ENCODE measurements at places on chromosomes 11 and 22.

DNA sequence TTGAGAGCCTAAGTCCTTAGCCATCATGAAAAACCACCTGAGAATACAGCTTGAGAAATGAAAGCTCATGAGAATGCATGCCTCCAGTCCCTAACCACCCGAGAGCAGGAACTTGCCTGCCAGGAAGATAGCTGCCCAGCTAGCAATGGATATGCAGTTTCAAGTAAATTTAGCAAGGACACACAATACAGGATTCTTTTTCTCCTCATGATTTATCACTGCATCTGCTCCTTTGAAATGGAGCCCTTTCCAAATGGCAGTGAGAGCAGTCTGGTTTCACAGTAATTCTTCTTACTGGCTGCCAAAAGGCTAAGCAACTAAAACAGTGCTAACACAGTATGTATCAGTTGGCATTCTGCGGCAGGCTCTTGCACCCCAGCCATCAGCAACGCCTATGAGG, 109.9 kb downstream of the MICAL3 start:
- no peak overlapping the region for H3K4me3 ChIP-seq
- no peaks in the 10 kb centered on the region for H3K27me3 ChIP-seq

- H3K36me3 ChIP-seq, result peaks cover 42% of the 10 kb centered on the region
- peak; percentile 65 for DNase-seq
- H3K27ac ChIP-seq, result peak overlapping the region; percentile 87
- peaks cover 89% of the 10 kb centered on the region for H3K4me1 ChIP-seq
These were observed 16.2 kb upstream of the CASTOR1 start for GRCh38 chr22:30305519-30305905.

GRCh38 chr11:34049028-34049427, 2.5 kb upstream of the CAPRIN1 start:
- peaks cover 8% of the 10 kb centered on the region for H3K27me3 ChIP-seq
- no peak overlapping the region for H3K4me3 ChIP-seq
- no peak for DNase-seq
- peaks cover 13% of the 10 kb centered on the region for H3K36me3 ChIP-seq
- peaks cover 17% of the 10 kb centered on the region for H3K4me1 ChIP-seq

GRCh38 chr22:29713156-29713727, 6.6 kb upstream of the CABP7 start:
- H3K36me3 ChIP-seq, result no peaks in the 10 kb centered on the region
- DNase-seq, result no peak
- H3K4me3 ChIP-seq, result no peak overlapping the region
- H3K4me1 ChIP-seq, result no peaks in the 10 kb centered on the region

- H3K36me3 ChIP-seq, result peaks cover 41% of the 10 kb centered on the region
- DNase-seq, result no peak
- H3K27me3 ChIP-seq, result no peaks in the 10 kb centered on the region
- no peak overlapping the region for H3K27ac ChIP-seq
- no peak overlapping the region for H3K4me3 ChIP-seq
These were observed 8.4 kb downstream of the EMSY start for GRCh38 chr11:76453248-76453647.

- H3K27ac ChIP-seq, result no peak overlapping the region
- peaks cover 7% of the 10 kb centered on the region for H3K27me3 ChIP-seq
- no peaks in the 10 kb centered on the region for H3K4me1 ChIP-seq
- H3K4me3 ChIP-seq, result no peak overlapping the region
- peaks cover 28% of the 10 kb centered on the region for H3K36me3 ChIP-seq
These were observed 72.1 kb downstream of the ZC3H12C start for GRCh38 chr11:110165039-110165925.

- no peak overlapping the region for H3K27ac ChIP-seq
These were observed 55.8 kb upstream of the PAK1 start for GRCh38 chr11:77529685-77530084.

DNA sequence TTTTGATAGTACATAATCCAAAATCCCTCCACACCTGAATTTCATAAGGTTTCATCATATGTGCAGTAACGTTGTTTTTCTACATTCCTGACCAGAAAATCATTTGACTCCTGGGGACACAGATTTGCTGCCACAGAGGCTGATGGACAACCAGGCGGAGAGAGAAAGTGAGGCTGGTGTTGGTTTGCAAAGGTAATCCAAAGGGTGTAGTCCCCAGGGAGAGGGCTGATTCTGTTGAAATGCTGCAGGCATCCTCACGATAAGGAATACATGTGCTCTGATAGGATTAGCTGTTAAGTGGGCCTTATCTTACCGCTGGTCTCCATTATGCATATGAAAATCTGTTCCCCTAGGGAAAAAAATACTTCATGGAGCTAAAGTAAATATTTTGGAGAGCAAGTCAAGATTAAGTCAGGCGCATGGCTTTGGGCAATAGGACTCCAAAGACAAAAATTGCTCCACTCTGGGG, 8.1 kb downstream of the APOL6 start:
- peaks cover 95% of the 10 kb centered on the region for H3K36me3 ChIP-seq
- no peak overlapping the region for H3K4me3 ChIP-seq
- H3K4me1 ChIP-seq, result peaks cover 37% of the 10 kb centered on the region

- no peak overlapping the region for H3K4me3 ChIP-seq
- peaks cover 4% of the 10 kb centered on the region for H3K4me1 ChIP-seq
- no peaks in the 10 kb centered on the region for H3K36me3 ChIP-seq
These were observed 68.2 kb downstream of the CASP12 start for GRCh38 chr11:104830080-104830479.
